ENCODE measurements at places on chromosomes 12 and 14.

GRCh38 chr12:96108321-96108720, 72.9 kb upstream of the LTA4H start:
- DNase-seq: peak; percentile 21

DNA sequence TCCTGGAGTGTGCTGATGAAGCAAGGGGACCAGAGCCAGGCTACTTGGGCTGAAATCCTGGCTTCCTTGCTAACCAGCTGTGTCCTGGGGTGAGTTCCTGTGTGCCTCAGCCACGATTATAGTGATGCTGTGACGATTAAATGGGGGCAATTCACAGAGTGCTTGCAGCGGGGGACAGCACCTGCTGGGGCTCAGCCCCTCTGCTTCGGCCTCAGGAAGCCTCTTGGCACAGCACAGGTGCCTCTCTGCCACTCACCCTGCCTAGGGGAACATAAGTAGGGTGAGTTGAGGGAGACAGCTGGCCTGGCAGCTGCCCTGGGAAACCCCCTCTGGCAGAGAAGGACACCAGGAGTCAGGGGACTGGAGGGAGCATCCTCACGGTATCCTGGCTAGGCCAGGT, 9.4 kb downstream of the KRT80 start:
- no peak for DNase-seq

GRCh38 chr12:68031881-68032739, 42.9 kb downstream of the IFNG-AS1 start:
- DNase-seq: no peak

- DNase-seq: no peak
Observed at GRCh38 chr12:91493308-91493707, 310.7 kb upstream of the DCN start.

DNA sequence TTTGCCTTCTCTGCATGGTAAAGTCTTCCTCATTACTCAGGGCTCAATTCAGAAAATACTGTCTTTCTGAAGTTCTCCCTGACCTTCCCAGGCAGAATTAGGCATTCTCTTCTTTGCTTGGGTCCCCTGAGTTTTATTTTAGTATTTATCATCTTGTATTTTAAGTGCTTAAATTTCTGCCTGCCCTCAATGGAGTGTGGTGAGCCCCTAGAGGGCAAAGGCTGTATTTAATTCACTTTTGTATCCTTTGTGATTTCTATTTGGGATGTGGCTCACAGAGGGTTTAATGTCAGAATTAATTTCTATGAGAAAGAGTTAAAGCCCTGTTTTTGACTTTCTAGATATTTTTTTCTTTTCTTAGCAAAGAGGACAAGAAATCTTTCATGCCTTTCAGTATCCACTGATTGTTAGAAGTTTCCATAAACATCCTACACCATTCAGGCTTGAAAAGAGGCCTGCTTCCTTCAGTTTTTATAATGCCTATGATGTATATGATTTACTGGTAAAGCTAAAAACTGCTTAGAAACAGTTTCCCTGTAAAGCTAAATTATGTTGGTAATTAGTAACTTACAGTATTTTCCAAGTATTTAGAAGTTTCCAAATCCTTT, 55.6 kb upstream of the PTPRB start:
- no peak for DNase-seq

GRCh38 chr12:121214855-121215745, 5.2 kb downstream of the P2RX4 start:
- DNase-seq: no peak

- no peak for DNase-seq
Observed at GRCh38 chr14:21026274-21026987, 1.6 kb upstream of the NDRG2 start.

DNA sequence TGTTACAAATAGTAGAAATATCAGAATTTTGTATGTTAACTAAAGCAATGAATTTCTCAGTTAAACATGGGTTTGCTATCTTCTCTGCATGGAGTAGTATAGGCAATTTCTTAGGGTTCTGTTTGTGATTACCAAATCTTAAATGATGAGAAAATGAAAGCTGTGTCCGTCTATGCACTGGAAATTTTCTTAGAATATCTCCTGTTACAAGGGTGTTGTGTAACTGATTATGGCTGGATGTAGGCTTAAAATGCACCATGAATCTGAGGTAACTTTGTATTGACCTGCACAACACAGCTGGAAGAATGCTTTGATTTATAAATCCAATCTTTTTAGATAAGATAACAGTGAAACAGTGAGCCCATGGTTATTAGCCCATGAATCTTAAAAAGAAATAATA, 17.8 kb downstream of the TRIP11 start:
- no peak for DNase-seq

- DNase-seq: no peak
Observed at GRCh38 chr12:40145896-40146295, 40.0 kb upstream of the SLC2A13 start.

DNA sequence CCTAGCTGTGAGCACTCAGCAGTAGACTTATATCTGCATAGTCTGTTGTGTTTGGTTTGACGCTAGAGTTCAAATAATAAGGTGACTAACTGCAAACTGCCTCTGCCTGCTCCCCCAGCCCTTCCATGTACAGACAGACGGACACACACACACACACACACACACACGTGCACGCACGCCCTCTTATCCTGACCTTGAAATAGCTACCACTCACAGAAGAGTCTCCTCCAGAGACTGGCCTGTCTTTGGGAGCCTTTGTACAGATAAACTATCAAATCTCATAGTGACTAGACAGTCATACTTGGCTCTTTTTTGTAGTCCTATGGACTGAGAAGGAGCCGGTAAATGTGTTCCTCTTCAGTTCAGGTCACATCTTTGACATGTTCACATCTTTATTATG, 158.4 kb downstream of the FBXL14 start:
- no peak for DNase-seq

- DNase-seq: no peak
Observed at GRCh38 chr14:62897771-62898170, 147.5 kb downstream of the KCNH5 start.

DNA sequence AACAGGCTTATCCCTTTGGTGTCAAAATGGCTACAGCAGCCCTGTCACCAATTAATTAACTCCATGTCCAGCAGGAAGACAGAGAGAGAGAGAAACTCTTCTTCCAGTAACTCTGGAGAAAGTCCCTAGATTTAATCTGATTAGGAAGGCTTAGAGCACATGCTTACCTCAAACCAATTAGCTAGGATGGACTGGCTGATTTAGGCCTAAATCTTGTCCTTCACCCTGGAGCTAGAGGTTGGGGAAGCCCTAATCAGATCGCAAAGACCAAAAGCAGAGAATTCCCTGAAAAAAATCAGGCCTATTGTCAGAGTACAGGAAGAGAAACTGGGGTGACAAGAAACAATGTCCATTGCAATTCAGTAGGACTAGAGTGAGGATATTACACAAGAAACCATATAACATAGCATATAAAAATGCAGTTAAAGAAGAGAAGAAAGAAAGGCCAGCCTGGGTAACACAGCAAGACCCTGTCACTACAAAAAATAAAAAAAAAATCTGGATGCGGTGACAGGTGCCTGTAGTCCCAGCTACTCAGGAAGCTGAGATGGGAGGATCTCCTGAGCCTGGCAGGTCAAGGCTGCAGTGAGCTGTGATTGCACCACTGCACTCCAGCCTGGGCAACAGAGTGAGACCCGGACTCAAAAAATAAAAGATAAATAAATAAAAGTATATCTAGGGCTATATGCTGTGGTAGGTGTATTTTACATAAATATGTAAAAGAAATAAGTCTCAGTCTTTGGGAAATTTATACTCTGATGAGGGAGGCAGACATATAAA, 34.9 kb upstream of the TUBA1A start:
- DNase-seq: no peak

- DNase-seq: no peak
Observed at GRCh38 chr12:47753021-47754001, 5.4 kb downstream of the RAPGEF3 start.

GRCh38 chr12:68367903-68368302, 35.7 kb upstream of the MDM1 start:
- DNase-seq: no peak

DNA sequence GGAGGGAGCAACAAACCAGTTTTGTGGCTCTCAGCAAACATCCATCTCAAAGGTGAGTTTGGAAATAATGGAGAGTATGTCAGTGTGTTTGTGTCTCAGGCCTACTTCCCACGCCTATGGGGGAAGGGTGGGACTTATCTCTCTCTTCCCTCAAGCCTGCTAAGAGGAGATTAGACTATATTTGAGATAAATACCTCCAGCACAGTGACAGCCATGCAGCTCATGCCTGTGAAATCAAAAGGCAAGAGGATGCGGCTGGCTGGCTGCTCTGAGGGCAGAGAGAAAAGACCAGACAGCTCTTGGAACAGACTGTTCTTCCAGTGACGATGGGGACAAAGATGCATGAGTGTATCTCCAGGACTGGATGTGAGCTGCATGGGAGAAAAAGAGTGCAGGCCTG, 14.7 kb upstream of the POC1B start:
- DNase-seq: no peak

DNA sequence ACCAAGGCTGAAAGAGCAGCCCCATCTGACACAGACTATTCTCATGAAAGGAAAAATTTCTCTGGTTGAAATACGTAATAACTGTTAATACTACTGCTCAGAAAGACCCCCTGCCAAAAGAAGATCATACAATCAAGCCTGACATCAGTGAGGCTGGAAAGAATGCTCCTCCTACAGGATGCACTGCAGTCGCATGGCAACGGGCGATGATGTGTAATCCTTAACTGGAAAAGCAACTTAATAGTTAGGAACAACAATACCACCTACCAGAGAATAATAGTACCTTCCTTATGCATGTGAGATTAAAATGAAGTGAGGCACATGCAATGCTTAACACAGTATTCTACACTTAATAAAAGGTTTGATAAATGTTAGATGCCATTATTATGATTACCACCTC, 1.2 kb upstream of the GOLGA5 start:
- DNase-seq: no peak

GRCh38 chr12:51403681-51404136, 12.5 kb upstream of the GALNT6 start:
- no peak for DNase-seq

DNA sequence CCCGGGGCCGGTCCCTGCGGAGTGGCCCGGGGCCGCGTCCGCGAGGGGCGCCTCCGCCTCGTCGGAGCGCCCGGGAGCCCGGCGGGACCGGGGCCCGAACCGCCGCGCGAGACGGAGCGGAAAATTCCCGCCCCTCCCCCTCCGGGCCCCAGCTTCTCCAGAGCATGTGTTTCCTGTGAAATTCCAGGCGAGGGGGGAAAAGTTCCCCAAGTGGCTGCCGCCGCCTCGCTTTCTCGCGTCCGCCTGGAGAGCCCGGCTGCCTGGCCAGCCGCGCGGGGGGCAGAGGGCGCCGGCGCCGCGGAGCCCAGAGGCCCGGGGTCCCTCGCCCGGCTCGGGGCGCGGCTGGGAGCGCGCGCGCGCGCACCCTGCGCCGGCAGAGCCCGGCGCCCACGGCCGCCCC, 904 bp downstream of the CACNA1C start:
- DNase-seq: no peak

GRCh38 chr14:94581127-94581999, at the start of gene SERPINA5:
TSS of gene SERPINA5 (plus strand) at chr14:94581426. CDS start at chr14:94587363, 5,937 bp downstream.
- no peak for DNase-seq

GRCh38 chr12:86292480-86292879, 36.3 kb upstream of the MGAT4C start:
- no peak for DNase-seq

DNA sequence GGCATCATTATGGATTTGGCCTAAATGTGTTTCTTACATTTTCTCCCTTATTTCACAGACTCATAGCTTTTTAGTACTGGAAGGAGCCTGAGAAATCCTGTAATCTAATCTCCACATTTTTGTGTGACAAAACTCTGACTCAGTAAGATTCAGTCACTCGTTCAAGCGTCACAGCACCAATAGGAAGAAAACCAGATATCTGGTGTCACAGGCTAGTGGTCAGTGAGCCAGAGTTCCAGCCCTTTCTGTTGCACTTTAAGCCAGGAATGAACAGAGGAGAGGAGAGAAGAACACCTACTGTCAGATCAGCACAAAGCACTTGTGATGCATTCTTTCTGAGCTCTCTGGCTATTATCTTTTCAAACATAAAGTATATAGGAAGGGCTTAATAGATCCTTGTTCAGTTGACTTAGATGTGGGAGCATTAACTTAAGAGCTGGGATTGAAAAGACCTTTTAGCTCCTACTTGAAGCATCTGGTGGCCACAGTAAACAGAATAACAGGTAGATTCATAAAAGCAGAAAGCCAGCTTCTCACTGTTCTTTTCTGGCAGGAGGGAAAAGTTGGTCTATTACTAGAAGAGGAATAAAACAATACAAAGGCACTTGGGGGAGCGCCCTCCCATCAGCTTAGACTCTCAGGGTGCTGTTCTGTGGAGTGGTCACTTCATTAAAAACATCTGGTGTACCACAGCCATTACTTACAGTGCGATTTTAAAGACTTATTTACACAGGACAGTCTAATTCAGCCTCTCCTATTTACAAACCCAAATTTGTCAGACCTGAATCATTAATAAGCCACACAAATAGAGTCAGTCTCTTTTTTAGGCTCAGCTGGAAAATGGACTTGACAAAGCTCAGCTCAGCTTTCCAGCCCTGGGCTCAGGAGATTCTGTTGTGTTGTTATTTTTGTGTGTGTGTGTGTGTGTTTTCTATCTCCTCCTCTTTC, 12.2 kb upstream of the NID2 start:
- no peak for DNase-seq

GRCh38 chr14:73717711-73718417, 3.7 kb upstream of the PNMA1 start:
- no peak for DNase-seq

DNA sequence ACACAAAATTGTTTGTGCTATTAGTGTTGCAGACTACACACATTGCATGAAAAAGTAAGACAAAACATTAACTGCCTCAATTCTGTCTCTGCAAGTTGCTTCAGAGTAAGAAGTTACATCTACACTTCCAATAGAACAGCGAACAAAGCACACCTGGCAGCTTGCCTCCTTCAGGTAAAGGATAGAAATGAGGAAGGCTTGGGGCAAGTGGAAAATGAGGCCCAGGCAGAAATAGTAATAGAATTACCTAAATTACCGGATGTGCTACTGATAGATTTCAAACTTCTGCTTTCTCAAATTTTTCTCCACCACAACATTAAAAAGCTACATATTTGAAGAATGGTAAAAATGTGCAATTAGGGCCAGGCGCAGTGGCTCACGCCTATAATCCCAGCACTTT, 37.7 kb downstream of the CCDC175 start:
- no peak for DNase-seq

DNA sequence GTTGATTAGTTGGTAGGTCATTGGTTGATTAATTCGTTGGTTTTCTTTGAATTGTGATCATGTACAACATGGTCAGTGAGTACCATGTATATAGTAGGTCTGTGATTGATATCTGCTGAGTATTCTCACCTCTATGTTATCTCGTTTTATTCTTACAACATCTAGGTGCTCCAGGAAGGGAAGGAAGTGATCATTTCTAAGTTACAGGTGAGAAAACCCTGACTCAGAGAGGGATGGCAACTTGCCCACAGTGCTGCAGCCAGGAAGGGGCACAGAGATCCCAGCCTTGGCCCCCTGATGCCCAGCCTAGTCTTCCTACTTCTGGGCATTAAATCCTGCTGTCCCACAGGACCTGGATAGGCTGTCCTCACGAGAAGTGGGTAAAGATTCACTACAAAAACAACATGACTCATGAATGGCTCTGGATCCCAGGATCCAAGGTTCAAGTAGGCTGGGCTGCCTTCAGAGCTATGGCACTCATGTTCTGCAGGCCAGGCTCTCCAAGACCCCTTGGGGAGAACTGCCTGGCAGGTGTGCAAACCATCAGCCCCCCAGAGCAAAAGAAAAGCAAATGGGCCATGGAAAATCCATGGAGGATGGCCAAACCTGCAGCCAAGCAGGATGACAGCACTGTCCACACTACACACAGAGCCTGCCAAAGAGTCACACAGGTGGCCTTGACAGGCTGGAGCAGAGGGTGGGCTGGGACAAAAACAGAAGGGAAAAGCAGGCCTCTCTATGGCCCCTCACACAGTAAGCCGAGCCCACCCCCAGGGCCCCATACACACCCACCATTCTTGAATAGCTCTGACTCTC, 146.2 kb downstream of the BCL11B start:
- DNase-seq: no peak

Data from activated gamma-delta T cell treated with Interleukin-2 at 50 U/mL for 16 hours (primary cell).